Gastrocnemius medialis (tissue), 4 donors: ENCODE measurements at places on chromosomes 3 and 15.

DNA sequence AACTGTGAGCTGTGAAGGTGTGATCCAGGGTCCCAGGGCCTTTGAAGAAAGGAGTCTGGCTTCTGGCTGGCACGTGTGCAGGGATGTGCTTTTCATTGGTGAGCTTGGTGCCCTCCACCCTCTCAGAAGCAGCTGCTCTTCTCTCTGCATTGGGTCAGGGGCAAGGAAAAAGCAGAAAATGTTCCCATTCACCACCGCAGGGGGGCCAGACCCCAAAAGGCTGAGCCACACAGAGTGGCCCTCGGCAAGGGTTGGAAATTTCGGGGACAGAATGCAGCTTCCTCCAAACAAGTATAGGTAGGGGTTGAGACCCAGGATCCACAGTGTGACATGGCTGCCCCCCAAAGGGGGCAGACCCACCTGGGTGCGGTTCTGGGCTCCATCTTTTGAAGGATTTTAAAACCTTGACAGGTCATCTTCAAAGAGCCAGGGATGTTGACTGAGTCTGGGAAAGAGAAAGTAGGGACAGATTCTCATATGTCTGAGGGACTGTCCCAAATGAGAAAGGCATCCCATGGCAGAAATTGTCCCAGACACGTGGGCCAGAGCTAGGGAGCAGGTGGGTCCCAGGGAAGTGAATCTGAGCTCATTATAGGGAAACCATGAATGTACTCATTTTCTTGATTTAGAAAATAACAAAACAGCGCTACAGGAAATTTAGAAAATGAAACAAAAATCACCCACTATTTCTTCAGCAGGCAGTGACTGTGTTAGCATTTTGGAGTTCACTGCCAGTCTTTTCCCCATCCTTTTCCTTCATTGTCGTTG lies 2.7 kb downstream of the CSK start:
- DNase-seq = no peak

GRCh38 chr15:32908872-32909271 lies 191.1 kb downstream of the GREM1 start:
- DNase-seq = no peak

DNA sequence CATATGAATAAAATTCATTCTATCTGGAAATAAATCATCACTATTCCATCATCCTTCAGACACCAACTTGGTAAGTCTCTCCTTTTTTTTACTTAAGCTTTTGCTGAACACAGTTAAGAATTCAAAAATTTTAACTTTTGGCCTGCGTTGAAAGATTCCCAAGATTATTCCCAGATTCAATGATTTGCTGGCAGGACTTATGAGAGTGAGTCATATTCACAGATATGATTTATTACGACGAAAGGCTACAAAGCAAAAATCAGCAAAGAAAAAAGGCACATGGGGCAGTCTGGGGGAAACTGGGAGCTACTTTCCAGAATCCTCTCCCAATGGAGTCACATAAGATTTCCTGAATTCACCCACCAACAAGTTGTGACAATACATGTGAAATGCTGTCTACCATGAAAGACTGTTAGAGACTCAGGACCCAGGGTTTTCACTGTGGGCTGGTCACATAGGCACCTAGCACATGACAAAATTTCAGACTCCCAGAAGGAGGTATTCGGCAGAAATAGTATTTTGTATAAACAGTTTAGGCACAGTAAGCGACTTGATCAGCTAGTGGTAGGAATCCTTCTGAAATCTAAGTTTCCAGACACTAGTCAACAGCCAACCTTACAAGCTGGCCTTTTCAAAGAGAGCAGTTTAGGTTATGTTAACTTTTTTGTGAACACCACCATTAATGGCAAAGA lies 82.1 kb downstream of the DLG1 start:
- DNase-seq = no peak

- no peak for DNase-seq
Observed at GRCh38 chr15:64246364-64247189, 83.8 kb upstream of the PPIB start.

DNA sequence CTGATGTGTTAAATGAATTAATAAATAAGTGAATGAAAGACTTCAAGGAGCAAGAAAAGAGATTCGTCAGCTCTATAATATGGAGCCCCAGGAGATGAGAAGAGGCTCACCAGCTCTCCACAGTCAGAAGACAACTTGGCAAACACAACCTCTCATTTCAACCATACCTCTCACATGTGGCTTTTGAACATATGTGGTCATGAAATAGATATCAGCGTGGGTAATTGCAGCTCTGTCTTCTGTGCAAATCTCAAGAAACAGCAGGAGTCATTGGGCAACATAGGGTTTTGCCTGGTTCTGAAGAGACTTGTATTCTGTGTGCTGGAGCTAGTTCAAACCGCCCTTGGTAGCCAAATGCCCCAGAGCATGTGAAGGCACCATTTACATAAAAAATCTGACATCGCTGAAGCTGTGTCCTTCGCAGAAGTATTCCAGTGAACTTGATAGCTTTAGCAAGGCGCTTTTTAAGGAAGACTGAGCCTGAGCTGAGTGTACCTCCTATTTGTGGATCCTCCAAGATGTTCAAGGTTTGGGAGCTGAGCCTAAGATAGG lies 8.4 kb downstream of the CX3CR1 start:
- no peak for DNase-seq

DNA sequence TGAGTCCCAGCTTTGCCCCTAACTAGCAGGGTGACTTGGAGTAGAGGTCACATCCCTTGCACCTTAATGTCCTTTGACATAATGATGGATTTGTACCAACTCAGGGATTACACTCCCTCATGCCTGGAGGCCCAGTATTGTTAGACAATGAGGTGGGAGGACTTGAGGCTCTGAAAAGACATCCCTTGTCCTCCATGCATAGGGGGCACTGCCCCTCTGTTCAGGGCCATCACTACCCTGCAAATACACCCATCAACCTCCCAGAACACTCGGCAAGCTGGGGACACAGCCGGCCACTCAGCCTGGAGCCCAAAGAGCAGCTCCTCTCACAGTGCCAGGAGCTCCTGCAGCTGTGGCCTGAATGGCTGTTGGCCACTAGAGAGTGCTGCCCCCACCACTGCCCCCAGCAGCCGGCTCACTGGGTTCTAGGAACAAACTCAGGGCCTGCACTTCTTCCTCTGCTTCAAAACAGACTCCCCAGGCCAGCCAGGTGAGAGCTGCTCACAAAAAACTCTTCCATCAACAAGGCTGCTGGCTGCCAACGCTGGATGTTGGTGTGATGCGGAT lies 90.2 kb downstream of the GABRB3 start:
- DNase-seq = no peak

DNA sequence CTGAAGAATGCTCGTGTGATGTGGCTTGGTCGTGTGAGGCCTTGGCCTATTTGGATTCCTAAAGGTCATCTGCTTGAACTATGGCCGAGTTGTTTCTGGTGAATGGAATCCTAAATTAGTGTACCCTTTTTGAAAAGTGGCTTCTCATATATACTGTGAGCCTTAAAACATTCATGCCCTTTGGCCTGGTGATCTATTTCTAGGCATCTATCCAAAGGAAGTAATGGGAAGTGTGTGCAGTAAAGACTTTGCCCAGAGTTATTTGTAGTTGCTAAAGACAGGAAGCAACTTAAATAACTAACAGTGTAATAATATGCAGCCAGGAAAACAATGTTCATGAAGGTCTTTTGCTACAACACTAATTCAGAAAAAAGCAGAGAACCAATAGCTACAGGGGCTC lies 3.0 kb downstream of the DGKG start:
- DNase-seq = no peak
